Activated CD4-positive, alpha-beta T cell treated with anti-CD3 and anti-CD28 coated beads for 36 hours (primary cell): ENCODE measurements at places on chromosomes 12 and 14. TPM values are rescaled to one million over a fixed set of nuclear protein-coding genes. Genes with fewer than 3 reads are reported as not detected.

DNA sequence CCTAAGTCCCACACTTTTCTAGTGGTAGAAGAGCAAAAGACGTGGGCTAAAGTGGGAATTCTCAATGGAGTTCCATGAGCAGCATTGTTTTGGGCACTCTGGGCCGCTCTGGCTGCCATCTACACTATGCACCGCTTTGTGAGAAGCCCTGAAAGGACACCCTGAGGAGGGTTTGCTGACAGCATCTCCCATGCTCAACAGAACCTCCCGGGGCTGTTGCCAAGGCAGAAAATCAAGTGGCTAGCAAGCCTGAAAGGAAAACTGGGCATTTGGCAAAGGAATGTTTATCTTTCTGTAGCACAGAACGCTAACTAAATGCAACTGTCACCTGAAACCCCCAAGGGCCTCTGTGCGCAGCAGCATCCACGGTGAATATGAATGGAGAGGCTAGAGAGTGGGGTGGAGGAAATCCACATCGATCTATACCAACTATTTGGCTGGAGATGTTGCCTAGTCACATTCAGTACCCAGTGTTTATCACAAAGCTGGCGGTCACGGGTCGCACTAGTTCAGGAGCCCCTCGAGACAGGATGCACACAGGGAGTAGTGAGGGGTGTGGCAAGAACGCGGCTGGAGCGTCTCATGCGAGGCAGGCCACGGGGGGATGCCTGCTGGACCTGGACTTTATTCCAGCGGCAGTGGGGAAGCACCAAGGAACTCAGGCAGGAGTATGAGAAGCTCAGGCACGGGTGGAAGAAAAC, 14.2 kb downstream of the APPL2 start:
- no peak for DNase-seq

GRCh38 chr12:29053567-29053966, 95.5 kb upstream of the FAR2 start:
- no peak for DNase-seq

- DNase-seq = no peak
Measured at GRCh38 chr14:104933746-104934733, 9.4 kb downstream of the PLD4 start.

DNA sequence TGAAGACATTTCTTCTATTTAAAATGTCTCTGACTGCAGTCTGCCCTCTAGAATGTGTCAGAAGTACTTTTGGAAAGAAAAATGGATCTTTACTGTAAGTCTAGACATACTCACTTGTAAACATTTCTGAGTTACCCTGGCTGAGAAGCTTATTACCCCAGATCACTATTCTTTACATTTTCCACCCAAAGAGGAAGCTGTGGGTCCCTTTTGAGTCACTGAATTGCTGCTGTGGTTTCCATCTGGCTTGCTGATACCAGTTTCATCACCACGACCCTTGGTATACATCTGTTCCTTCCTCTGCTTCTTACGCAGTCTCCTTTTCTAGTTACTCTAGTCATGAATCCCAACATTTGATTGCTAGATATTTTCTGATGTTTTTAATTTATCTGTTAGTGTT, 20.2 kb upstream of the CLEC4D start:
- peak; percentile 71 for DNase-seq

DNA sequence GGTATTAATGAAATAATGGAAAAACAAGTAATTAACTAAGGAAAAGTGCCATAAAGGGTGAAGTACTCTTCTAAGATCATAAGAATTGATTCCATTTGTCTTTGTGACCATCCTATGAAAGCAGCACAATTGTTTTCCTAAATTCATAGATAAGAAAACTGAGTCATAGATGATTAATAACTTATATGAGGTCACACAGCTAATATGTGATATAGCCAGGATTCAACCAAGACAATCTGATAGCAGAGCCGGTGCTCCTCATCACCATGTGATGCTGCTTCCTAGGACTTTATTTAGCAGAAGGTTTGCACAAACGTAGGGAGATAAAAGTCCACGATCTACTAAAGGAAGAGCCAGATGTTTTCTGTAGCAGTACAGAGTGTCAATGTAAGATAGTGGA, 181.5 kb upstream of the SYT1 start:
- no peak for DNase-seq

GRCh38 chr14:75229661-75230139, 48.9 kb upstream of the FOS start:
- DNase-seq = no peak

- no peak for DNase-seq
Measured at GRCh38 chr14:42927313-42927712, 1320.6 kb downstream of the LRFN5 start.

- DNase-seq = peak; percentile 66
Measured at GRCh38 chr12:6950401-6950801, 755 bp upstream of the PTPN6 start.

DNA sequence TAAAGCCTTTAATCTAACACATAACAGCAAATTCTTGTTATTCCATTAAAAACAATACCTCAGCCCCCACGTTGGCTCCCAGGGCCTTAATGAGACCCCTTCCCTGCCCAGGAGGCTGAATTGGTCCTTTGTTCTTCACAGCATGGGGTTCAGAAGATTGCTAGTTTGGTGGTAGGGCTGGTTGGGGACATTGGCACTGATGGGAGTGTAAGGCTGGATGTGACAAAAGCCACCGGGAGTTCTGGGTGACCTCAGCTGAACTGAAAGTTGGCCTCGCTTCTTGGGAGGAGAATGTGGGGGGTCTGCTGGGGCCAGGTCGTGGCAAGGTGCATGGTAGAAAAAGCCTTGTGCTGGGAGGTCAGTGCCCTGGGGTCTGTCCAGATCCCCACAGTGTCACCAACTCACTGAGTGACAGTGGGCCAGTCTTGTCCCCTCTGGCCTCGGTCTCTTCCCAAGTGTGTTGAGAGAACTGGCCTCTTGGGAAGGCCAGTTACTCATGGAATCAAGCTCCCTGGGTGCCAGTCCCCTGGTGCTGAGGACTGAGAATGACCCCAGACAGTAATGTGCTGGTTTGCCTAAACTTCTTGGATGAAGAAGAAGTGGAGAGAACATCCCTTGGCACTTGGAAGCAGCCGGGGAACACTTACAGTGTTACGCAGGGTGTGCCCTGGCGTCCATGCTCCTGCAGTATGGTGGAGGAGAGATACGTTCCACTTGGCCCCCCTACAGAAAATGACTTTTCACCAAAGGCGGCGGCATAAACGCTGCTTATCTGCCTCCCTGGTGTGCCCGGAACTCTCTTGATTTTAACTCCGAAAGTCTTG, 283.7 kb upstream of the RTL1 start:
- no peak for DNase-seq

DNA sequence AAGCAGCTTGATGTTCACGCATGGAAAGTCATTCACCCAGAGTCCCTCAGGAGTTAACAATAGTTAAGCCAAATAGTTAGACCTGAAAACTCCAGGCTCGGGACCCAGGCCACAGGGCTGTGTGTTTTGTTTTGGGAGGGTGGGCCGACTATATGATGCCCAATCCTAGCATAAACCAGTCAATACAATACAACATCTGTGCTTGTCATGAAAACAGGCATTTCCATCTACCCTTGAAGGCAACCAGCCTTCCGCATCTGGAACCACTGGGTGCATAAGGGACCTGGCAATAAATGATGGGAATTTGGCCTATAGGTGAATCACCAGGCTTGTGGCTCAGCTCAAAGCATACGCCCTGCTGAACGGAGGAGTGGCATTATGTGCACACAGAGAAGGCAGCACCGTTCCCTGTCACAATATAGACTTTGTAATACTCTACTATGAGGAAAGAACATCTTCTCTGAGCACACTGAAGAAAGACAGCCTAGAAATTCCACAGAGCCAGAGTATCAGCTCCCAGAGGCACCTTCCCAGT, 91.0 kb upstream of the FOXN3 start:
- DNase-seq = no peak

- DNase-seq = no peak
Measured at GRCh38 chr12:131313635-131314034, 359.9 kb downstream of the ADGRD1 start.

GRCh38 chr12:132711080-132711843, 620 bp downstream of the PGAM5 start:
- peak; percentile 51 for DNase-seq

- peak; percentile 50 for DNase-seq
Measured at GRCh38 chr14:72892103-72892878, 1.6 kb downstream of the DPF3 start.

GRCh38 chr12:1488908-1489381, 105.4 kb downstream of the FBXL14 start:
- peak; percentile 18 for DNase-seq

- DNase-seq = no peak
Measured at GRCh38 chr14:100702590-100702989, 24.1 kb upstream of the DLK1 start.

DNA sequence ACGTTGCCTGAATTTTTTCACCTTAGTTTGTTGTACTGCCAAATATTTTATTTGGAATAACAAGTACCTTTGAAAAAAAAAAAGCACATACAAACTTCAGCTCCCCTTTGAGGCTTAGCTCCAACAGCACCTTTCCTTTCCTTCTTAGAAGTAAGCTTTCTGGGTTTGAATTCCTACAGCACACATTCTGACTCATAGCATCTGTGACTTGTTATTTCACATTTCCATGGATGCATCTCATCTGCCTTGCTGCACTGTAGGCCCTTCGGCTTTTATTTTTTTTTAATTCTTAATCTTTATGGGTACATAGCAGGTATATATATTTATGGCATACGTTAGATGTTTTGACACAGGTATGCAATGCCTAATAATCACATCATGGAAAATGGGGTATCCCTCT, 7.2 kb downstream of the LGALS3 start:
- no peak for DNase-seq

GRCh38 chr12:99067171-99067785, 422.2 kb downstream of the APAF1 start:
- DNase-seq = no peak

DNA sequence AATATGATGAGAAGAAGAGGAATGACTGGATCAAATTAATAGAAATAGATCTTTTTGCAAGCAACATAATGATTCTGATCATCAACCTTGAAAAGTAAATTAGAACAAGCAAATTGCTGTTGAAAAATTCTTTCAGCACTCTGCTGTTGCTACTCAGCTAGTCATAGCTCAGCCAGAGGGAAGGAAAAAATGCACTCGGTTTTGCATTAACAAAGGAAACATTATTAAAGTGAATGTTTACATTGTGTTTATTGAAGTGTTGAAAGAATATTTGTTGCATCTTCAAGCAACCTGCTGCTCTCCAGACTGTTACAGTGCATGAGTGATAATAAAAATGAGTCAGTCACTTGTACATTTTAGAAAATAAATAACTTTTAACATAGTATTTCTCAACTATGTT, 26.5 kb downstream of the AP5M1 start:
- no peak for DNase-seq

DNA sequence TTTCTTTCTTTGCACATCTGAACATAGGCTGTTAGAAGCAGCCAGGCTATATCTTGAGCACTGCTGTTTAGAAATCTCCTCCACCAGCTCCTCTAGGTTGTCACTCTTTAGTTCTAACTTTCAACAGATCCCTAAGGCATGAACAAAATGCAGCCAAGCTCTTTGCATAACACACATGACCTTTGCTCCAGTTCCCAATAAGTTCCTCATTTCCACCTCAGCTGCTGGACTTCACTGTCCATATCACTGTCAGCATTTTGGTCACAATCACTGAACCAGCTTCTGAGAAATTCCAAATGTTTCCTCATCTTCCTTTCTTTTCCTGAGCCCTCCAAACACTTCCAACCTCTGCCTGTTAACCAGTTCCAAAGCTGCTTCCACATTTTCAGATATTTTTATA, 27.6 kb upstream of the C14orf132 start:
- no peak for DNase-seq

- no peak for DNase-seq
Measured at GRCh38 chr12:13094367-13094766, 9.1 kb downstream of the GSG1 start.

DNA sequence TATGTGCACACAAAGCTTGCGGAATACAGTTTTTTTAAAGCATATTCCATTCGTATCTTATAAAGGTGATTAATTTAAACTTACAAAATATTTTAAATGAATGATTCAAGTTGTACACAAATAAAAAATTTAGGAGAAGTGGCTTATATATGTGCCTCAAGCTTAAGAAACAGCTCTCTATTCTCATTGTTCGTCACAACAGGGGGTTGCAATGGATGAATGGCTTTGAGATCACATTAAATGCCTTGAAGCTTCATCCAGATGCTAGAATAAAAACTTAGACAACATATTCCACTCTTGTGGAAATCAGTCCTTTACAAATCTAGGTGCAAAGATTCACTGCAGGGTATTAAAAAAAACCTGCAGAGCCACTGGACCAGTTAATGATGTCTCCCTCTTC, 303.9 kb upstream of the LRFN5 start:
- DNase-seq = no peak

DNA sequence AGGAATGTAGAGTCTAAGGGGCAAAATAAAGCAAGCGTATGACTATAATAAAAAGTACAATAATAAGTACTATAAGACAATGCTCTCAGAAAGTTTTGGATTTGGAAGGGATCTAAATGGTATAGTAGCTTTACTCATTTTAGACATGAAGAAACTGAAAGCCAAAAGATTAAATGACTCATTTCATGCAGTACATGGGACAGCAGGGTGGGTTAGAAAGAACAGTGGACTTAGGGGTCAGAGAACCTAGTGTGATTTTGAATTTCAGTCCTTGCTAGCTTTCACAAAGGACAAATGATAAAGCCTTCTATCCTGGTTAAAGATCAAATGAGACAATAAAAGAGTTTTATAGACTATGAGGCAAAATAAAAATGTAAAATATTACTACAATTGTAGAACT, 6.8 kb upstream of the LEMD3 start:
- no peak for DNase-seq

GRCh38 chr12:132530447-132530846, 40.5 kb downstream of the FBRSL1 start:
- DNase-seq = no peak

GRCh38 chr14:99190696-99191394, 81.2 kb downstream of the BCL11B start:
- peak; percentile 65 for DNase-seq

DNA sequence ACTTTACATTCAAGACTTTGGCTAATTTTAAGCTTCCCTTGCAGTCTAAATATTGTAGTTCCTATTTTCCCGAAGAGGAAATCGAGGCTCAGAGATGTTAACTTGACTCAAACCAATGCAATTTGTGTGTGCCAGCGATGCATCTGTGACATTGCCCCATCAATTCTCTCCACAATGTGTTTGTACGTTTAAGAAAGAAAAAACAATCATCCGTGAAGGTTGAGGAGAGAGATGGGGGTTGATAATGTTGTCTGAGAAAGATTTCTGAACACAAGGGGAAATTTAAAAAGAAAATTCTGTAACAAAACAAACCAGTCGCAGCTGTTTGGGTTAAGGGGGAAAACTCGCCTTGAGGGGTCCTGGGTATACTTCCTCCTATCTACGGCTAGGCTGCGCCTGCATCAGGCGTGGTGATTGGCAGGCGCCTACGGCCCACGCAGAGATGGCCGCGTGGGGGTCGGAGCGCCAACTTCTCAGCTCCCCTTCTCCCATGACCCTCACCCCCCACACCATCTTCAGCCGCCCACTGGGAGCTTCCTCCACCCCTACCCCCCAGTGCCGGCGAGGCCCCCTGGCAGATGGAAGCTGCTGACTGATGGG, 12.3 kb downstream of the SIX1 start:
- no peak for DNase-seq

GRCh38 chr14:37194698-37195097, 3.0 kb upstream of the MIPOL1 start:
- no peak for DNase-seq

Gene TAC3
- total RNA-seq = 0.37 TPM

Gene TSHR
- not detected for total RNA-seq

Gene GNS
- total RNA-seq = 21.9 TPM

Gene SIVA1
- 97.1 TPM for total RNA-seq

Gene DAO
- not detected for total RNA-seq

Gene DEPDC4
- total RNA-seq = 4.2 TPM

Gene ERP27
- total RNA-seq = 2.0 TPM

Gene CD163L1
- not detected for total RNA-seq

Gene TAS2R19
- 1.6 TPM for total RNA-seq
